ENCODE measurements at places on chromosomes 4 and X.

- no peak for DNase-seq
Measured at GRCh38 chr4:47101453-47101852, 70.1 kb downstream of the GABRB1 start.

GRCh38 chrX:148628621-148629020, 128.2 kb downstream of the AFF2 start:
- DNase-seq, result no peak

DNA sequence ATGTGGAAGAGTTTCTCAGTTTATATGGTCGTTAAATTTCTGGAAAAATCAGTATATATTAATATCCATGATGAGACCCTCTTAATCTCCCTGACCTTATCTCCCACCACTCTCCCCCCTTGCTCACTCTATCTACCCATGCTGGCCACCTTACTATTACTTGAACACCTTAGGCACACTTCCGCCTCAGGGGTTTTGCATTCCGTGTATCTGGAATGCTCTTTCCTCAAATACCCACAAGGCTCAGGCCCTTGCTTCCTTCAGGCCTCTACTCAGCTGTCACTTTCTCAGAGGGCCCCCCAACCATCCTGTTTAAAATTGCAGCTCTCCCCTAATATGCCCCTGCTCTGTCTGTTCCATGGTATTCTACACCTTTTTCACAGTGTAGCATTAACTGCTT, 1.9 kb downstream of the KANTR start:
- DNase-seq, result no peak

DNA sequence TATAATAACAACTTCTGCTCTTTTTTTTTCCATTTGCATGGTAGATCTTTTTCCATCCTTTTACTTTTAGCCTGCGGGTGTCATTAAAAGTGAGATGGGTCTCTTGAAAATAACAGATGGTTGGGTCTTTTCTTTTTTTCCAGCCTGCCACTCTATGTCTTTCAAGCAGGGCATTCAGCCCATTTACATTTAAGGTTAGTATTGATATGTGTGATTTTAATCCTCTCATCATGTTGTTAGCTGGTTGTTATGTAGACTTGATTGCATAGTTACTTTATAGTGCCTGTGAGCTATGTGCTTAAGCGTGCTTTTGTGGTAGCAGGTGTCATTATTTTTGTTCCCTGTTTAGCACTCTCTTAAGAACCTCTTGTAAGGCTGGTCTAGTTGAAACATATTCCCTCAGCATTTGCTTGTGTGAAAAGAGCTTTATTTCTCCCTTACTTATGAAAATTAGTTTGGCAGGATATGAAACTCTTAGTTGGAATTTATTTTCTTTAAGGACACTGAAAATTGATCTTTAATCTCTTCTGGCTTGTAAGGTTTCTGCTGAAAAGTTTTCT, 326.1 kb downstream of the SH3BGRL start:
- DNase-seq, result no peak

DNA sequence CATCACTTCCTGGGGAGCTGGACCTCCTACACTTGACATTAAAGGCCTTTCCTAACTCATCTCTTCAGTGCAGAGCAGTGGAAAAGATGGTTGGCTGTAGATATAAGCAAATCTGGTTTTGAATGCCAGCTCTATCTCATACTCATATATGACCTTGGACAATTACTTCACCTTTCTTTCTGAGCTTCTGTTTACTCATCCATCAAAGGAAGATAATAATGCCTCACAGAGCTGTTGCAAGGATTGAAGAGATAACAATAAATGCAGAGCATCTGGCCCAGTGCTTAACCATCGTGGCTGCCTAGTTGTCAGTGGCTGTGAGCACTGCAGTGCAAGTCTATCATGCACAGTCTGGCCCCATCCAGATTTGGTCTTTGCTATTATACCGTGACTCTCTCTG, 148.1 kb upstream of the EOLA2 start:
- no peak for DNase-seq

- no peak for DNase-seq
Measured at GRCh38 chrX:146141221-146141620, 323.6 kb downstream of the SLITRK2 start.

DNA sequence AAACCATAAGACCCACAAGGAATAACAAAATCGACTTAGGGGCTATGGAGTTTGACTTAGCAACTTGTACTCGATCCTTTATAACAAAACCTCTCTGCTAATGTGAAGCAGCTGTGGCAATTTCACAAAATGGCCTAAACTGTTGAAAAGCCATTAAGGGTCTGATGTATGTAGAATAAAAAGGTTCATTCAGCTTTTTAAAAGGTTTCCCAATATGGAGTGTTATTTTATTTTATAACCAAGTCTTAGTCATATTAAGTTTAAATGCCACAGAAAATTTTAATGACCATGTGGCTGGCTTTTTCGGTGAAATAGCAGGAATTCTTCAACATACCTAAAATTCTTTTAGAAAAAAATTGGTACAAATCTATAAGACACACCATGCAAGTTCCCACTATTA, 291.8 kb upstream of the HAND2 start:
- no peak for DNase-seq

DNA sequence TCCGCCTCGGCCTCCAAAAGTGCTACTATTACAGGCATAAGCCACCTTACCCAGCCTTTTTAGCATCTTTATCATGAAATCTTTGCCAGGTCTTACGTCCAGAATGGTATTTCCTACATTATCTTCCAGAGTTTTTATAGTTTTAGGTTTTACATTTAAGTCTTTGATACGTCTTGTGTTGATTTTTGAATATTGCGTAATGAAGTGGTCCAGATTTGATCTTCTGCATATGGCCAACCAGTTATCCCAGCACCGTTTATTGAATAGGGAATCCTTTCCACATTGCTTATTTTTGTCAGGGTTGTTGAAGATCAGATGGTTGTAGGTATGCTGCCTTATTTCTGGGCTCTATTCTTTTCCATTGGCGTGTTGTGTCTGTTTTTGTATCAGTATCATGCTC, 349.6 kb downstream of the KCTD8 start:
- DNase-seq, result no peak

DNA sequence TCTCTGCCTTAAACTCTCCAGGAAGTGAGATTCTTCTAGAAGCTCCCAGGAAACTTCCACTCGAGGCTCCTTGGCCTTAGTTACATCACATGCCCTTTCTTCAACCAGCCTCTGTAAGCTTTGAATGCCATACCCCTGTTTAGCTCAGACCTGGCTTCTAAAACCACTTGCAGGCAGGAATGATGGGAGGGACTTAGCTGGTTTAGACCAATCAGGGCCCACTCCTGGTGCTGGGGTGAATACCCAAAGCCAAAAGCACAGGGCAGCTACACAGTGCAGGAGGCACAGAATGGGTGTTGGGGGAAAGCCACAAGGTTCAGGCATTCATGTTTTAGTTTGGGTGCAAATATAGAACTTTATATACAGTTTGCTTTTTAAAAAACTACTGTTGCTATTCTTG, 296.2 kb downstream of the FRMPD4 start:
- no peak for DNase-seq

- DNase-seq, result no peak
Measured at GRCh38 chr4:122229857-122230256, 77.7 kb downstream of the BLTP1 start.

- DNase-seq, result no peak
Measured at GRCh38 chr4:145034727-145035211, 63.2 kb downstream of the ANAPC10 start.

DNA sequence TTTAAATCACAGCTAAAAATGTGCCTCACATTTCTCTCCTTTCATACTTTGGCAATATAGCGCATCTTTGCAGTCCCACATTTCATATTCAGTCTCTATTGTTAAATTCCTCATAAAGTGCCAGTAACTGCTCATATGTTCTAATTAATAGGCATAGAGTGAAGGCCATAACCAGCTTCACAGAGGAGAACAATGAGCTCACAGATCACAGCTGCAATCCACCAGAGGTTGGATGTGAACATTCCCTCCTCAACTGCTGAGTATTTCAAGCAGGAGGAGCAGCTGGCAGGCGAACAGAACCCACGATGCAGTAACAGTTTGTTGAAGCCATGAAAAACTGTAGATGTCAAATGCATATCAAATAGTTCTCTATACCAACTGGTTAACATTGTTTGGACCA, 2088.7 kb upstream of the AGA start:
- no peak for DNase-seq

GRCh38 chrX:21993265-21993664, 38.9 kb upstream of the PHEX start:
- DNase-seq, result no peak

DNA sequence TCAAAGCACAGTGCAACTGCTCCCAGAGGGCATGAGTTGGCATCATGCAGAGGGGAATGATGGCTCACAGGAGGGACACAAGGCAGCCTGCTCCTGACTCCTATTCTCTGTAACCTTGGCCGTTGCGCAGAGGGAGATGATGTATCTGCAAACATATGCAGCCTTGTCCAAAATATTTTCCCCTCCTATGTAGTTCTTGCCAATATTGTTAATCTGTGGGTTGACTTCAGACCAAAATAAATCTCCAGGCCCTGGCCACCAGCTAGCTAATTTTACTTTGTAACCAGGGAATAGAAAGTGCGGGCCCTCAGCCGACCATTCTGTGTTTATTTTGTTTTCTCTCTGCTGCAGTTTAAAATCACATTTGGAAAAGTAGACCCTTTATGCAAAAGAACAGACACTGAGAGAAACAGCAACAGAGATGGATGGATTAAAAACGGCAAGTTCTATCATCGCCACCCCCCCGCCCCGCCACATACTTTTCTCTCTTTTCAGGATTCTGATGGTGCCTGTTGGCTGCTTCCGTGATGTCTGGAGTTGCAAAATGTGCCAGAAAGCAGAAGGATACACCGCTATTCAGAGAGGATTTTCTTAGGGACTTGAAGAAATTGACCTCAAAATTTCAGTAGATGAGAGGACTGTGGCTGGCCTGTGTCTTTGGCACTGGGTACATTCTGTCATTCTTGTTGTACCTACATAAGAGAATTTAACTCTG, 185.3 kb upstream of the BCOR start:
- DNase-seq, result no peak

DNA sequence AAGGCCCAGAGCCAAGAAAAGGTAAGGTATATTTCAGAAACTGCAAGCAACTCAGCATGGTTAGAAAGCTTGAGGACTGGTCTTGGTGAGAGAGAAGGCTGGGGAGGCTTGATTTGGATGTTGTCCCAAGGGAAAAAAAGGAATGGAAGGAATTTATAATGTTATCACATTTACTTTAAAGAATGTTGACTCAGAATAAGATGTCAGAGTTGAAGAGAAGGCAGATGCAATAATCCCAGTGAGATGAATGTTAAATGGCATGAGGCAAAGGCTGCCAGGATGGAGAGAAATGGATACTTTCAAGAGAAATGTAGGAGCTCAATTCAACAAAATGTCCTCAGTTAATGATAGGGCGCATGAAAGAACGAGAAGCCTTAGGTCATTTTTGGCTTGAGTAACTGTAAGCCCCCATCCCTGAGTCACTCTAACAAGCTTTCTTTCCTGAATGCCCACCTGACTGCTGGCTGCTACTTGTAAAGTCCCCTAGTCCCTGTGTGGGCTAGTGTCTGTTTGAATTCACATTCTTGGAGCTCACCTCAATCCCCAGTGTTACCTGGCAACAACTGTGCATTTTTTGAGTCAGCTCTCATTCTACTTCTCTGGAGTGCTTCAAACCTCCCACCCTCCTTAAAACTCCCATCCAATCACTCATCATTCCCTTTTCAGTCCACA, 103.0 kb upstream of the TAPT1 start:
- no peak for DNase-seq

DNA sequence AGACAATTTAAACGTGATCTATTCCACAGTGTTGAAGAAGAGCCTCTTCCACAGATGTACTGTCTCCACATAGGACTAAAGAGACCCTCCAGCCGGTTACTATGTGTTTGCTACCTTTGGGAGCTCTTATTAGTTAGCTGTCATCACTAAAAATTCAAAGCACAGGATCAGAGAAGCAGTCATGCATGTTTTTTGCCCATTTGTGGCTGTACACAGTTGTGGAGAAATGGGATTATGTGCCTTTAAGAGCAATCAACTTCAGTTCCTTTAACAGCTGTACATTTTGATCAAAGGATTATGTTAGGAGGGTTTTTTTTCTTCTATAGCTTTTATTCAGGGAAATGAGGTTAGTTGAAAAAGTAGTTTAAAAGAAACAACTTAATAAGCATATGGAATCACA, 149.0 kb upstream of the SPOCK3 start:
- DNase-seq, result no peak

DNA sequence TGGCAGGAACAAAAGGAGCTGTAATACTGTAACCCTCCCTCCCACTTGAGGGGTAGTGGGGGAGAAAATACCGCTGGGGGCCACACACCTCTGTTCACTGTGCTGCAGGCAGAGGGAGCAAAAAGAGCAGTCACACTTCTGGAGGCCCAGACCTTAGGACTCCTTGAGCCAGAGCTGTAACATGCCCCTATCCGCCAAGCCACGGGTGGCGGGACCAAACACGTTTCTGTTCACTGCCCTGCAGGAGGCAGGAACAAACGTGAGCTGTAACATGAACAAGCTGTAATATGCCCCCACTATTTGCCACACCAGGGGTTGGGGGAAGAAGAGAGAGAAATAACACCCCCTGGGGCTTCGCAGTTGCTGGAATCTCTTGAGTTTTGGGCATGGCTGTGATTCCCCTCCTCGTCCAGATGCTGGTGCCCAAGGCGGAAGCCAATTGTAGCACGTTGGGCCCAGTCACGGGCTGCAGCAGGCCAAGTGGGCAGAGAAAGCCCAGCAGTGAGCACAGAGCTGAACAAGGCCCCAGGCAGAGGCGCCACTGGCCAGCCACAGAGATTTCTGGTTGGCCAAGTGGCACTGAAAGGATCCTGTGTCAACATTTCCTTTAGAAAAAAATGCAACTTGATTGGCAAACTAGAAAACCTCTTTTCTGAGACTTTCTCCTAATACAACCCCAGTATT, 509.7 kb downstream of the INPP4B start:
- DNase-seq, result no peak

DNA sequence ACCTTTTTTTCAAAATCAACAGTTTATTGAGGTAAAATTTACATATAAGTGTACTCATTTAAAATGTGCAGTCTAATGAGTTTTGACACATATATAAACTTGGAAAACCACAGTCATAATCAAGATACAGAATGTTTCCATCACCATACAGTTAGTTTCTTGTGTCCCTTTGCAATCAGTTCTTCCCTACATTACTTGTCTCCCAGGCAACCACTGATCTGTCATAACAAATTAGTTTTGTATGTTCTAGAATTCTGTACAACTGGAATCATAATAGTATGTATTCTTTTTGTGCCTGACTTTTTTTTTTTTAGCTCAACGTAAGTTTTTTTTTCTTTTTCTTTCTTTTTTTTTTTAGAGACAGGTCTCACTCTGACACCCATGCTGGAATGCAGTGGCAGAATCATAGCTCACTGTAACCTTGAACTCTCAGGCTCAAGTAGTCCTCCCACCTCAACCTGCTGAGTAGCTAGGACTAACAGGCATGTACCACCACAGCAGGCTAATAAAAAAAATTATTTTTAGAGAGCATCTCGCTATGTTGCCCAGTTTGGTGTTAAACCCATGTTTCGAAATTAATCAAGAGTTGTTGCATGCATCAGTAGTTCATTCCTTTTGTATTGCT, 26.9 kb downstream of the ARFIP1 start:
- DNase-seq, result no peak

Measured in activated T-helper 1 cell treated with Interleukin-2 at 50 U/mL for 16 hours (primary cell).